Stimulated activated CD4-positive, alpha-beta T cell treated with anti-CD3 and anti-CD28 coated beads, Interleukin-1b, Interleukin-23, amount 100 ng/mL, for 1 hour (primary cell): ENCODE measurements at places on chromosomes 16 and 17.

DNA sequence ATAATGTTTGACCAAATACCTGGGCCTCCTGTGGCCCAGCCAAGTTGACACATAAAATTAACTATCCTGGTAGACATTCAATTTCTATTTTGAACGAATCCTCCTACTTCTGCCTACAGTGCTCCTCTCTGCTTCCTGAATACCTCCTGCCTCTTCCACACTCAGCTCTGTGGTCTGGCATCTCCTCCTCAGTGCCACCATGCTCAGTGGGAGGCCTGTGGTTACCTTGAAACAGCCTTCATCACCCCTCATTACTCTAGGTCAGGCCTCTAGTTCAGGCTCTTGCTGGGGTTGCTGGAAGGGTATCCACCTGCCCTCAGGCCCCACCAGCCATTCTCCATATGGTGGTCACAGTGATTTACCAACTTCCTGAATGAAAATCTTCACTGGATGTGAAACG, 5.1 kb downstream of the LYRM9 start:
- no peak for DNase-seq

DNA sequence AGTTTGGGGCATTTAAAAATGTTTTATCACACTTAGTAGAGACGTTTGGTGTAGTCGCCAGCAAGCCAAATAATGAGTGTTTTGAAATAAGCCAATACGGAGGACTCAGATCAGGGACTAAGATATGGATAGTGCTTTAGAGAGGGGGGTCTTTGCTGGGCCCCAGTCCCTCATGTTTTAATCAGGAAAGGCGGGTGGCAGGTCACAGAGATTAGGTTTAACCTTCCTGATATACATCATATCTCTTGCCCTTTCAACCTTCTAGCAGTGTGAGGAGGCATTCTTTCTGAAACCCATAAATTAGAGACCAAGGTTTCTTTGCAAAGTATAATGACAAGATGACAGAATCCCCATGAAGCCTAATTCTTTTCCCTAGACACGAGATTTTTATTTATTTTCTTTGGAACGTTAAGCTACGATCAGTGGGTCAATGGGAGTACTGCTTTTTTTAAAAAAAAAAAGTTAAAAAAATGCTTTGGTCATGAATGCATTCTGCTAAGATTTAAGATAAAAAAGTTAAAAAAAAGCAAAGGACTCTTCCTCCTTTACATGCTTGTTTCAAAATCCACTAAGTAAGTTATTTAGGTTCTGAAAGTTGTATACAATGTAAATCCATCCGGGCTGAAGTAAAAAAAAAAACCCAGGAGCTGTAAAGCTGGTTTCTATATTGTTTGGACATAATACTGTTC, 572.1 kb upstream of the SALL1 start:
- no peak for DNase-seq

- DNase-seq, result no peak
Measured at GRCh38 chr17:57562184-57562698, 182.9 kb downstream of the CCDC182 start.

DNA sequence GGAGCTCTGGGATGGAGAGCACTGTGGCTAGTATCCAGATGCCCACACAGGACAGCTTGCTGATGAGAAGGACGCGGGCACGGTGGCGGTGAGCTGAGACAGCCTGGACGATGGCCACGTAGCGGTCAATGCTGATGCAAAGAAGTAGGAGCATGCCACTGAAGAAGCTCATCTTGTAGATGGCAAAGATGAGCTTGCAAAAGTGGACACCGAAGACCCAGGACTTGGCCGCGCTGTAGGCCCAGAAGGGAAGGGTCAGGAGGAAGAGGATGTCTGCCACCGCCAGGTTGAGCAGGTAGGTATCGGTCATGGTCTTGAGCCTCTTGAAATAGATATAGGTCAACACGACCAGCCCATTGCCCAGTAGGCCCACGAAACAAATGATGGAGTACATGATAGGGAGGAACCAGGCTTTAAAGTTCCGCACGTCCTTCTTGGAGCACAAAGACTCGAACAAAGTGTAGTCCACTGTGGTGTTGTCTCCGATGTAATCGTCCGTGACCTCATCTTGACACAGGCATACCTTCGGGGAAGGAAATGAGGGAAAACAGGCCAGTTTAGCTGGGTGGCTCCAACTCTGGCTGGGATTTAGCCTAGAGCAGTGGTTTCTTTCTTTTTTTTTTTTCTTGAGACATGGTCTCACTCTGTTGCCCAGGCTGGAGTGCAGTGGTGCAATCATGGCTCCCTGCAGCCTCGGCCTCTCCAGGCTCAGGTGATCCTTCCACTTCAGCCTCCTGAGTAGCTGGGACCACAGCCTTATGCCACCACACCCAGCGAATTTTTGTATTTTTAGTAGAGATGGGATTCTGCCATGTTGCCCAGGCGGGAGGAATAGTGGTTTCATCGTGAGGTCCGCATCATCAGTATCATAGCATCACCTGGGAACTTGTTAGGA, 9.7 kb downstream of the CCR7 start:
- DNase-seq, result no peak

- DNase-seq, result no peak
Measured at GRCh38 chr16:11118479-11118878, 137.5 kb downstream of the SOCS1 start.

GRCh38 chr17:36861531-36861930, 75.7 kb upstream of the LHX1 start:
- no peak for DNase-seq

DNA sequence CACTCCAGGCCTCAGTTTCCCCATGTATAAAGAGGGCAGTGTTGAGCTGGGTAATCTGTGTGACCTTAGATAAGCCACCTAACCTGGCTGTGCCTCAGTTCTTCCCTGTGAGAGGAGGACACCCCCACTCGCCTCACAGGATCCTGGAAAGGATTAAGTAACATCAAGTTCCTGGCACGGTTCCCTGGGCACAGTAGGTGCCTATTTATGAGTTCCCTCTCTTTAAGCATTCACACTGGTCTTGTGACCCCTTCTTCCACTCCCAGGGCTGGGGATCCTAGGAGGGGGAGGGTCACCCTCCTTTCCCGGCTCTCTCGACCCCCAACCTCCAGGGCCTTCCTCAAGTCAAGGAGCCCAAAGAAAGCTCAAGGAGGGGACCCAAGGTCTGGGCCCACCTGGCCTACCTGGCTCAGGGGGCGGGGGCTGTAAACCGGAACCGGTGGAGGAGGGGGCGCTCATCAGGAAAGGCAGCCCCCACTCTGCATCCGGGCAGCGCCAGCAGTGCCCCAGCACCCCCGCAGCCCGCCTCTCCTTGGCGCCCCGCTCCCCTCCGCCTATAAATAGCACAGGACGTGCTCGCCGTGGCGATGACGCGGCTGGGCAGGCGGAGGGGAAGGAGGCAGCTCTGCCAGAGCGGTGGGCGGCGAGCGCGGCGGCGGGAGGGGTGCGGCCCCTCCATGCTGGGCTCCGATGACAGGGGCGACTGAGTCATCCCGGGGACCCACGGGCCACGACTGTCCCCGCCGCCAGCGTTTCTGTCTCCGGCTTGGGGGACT, 9.4 kb downstream of the RPL19 start:
- DNase-seq, result no peak

- no peak for DNase-seq
Measured at GRCh38 chr16:10729104-10730048, 14.3 kb upstream of the NUBP1 start.

DNA sequence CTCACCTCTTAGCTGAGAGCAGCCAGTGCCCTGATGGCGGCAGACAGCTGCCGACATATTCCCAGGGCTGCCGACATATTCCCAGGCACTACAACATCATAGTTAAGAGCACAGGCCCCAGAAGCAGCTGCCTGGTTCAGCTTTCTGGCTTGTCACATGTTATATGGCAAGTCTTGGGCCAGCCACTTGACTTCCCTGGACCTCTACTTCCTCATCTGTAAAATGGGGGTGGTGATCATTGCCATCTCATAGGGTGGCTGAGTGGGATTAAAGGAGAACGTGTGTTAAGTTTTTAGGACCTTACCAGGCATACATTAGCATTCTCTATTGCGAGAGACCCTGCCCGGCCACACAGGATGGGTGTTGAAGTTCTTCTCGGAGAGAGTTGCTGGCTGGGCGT, 19.1 kb downstream of the CDIPT start:
- DNase-seq, result no peak

DNA sequence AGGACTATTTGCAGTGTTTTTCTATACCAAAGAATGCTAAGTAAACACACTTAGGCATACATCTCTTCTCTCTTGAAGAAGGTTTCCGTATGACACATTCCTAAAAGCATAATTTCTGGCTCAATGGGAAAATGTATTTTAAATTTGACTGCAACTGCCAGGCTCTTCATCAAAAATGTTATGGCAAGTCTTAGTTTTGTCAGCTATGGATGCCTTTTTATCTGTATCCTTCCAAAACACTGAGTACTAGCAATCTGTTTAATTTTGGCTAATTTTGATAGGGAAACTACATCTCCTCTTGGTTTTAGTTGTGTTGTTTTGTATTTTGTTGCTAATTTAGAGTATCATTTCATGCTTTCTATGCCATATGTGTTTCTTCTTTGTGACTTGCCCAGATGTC, 35.4 kb downstream of the MRPS23 start:
- no peak for DNase-seq

DNA sequence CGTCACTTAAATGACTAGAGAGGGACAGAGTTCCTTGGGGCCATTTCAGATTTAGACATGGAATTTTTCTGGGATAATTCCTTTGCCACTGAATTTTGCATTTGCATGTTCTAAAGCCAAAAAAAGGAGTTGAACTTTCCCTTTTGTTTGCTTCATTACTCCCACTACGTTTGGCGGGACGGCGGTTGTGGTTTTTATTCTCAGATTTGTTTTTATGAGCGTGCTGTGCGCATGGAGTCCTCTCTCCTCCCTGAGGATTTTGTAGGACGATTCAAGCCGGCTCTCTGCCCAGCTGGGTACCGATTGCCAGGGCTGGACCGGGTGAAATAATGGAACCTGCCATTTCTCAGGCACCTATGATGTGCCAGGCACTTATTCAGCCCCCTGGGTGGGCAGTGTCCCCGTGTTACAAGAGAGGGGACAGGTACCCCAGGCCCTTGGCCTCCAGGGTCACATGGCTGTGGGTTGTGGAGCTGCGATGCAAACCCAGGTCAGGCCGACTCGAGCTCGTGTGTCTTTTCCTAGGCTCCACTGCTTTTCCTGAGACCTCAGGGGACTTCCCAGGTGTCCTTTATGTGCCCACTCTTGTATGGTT, 18.8 kb downstream of the CMIP start:
- no peak for DNase-seq

GRCh38 chr16:27053996-27054395, 12.7 kb upstream of the C16orf82 start:
- DNase-seq, result no peak

DNA sequence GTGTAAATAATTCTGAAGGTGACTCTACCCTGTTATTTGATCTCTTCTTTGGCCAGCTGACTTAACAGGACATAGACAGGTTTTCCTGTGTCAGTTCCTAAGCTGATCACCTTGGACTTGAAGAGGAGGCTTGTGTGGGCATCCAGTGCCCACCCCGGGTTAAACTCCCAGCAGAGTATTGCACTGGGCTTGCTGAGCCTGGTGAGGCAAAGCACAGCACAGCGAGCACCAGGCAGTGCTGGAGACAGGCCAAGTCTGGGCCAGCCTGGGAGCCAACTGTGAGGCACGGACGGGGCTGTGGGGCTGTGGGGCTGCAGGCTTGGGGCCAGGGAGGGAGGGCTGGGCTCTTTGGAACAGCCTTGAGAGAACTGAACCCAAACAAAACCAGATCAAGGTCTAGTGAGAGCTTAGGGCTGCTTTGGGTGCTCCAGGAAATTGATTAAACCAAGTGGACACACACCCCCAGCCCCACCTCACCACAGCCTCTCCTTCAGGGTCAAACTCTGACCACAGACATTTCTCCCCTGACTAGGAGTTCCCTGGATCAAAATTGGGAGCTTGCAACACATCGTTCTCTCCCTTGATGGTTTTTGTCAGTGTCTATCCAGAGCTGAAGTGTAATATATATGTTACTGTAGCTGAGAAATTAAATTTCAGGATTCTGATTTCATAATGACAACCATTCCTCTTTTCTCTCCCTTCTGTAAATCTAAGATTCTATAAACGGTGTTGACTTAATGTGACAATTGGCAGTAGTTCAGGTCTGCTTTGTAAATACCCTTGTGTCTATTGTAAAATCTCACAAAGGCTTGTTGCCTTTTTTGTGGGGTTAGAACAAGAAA, 5.1 kb downstream of the STH start:
- no peak for DNase-seq

DNA sequence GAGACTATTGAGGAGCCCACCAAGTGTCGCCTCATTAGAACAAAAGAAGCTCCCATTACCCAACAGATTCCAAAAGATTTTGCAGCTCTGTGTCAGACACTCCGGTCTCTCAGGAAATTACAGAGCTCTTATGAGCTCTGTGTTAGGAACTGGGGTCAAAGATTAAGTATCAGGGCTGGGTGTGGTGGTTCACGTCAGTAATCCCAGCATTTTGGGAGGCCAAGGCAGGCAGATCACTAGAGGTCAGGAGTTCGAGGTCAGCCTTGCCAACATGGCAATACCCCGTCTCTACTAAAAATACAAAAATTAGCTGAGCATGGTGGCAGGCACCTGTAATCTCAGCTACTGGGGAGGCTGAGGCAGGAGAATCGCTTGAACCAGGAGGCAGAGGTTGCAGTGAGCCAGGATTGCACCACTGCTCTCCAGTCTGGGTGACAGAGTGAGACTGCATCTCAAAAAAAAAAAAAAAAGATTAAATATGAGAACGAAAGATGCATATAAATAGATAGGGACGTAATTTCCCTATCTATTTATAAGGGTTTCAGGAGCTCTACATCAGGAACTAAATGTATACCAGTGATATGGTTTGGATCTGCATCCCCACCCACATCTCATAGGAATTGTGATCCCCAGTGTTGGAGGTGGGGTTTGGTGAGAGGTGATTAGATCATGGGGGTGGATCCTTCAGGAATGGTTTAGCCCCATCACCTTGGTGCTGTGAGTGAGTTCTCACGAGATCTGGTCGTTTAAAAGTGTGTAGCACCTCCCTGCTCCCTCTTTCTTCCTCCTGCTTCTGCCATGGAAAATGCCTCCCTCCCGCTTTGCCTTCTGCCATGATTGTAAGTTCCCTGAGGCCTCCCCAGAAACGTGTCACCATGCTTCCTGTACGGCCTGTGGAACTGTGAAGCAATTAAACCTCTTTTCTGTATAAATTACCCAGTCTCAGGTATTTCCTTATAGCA, 111.4 kb downstream of the PRKCA start:
- DNase-seq, result no peak

GRCh38 chr17:81413497-81414135, 18.4 kb downstream of the BAHCC1 start:
- DNase-seq, result no peak

GRCh38 chr17:35068249-35068648, 4.7 kb upstream of the RFFL start:
- DNase-seq, result no peak

GRCh38 chr17:37791447-37792399, 46.9 kb upstream of the HNF1B start:
- no peak for DNase-seq

DNA sequence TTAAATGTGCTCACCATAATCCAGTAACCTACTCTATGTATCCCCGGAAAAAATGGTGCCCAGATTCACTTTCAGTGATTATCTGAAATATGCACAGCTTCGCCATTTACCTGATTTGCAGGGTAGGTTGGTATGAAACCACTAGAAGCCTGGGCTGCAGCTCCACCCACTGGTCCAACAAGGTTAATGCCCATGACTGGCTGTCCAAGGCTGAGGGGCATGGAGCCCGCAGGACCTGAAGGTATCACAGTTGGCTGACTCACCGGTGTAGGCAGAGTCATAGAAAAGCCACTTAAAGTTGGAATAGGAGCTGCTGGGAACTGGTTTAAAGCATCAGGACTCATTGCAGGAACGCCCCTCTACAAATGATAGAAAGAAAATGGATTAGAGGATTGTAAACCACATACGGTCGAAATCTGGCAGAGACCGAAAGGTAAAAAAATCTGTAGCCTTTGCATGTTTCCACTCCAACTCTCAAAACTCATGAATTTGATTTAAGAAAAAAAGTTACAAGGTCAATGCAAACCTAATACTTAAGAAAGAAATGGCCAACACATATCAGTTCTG, 38.6 kb downstream of the SYNRG start:
- no peak for DNase-seq
